Stimulated activated CD4-positive, alpha-beta T cell treated with anti-CD3 and anti-CD28 coated beads, Interleukin-12 subunit alpha, Interleukin-12 subunit beta, amount 100 ng/mL, for 48 hours (primary cell): ENCODE measurements at places on chromosomes 2 and 18.

DNA sequence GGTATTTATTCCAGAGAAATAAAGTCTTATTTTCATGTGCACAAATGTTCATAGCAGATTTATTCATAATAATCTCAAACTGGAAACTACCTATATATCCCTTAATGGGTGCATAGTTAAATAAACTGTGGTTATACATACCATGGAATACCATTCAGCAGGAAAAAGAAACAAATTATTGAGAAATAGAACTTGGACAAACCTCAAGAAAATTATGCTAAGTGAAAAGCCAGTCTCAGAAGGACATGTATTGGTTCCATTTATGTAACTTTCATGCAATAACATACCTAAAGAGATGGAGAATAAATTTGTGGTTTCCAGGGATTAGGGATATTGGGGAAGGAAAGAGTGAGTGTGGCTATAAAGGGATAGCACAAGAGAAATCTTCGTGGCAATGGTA, 452.6 kb downstream of the SETBP1 start:
- DNase-seq = no peak

DNA sequence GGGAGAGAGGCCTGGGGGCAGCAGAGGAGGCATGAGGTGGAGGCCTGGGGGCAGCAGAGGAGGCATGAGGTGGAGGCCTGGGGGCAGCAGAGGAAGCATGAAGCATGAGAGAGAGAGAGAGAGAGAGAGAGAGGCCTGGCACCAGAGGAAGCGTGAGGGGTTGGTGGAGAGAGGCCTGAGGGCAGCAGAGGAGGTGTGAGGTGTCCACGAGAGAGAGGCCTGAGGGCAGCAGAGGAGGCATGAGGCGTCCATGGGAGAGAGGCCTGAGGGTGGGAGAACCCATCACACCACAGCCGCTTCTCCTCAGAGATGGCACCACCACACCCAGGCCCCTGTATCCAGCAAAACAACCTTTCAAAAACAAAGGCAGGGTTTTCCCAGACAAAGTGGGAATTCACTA, 55.7 kb upstream of the KCNG2 start:
- no peak for DNase-seq

- DNase-seq = no peak
Measured at GRCh38 chr2:203876328-203876727, 8.8 kb downstream of the CTLA4 start.

GRCh38 chr2:231923951-231924888, 2.0 kb downstream of the NPPC start:
- no peak for DNase-seq

- no peak for DNase-seq
Measured at GRCh38 chr18:46035696-46036680, 36.1 kb downstream of the PSTPIP2 start.

GRCh38 chr18:31683106-31683505, 1.3 kb downstream of the B4GALT6 start:
- DNase-seq = no peak

DNA sequence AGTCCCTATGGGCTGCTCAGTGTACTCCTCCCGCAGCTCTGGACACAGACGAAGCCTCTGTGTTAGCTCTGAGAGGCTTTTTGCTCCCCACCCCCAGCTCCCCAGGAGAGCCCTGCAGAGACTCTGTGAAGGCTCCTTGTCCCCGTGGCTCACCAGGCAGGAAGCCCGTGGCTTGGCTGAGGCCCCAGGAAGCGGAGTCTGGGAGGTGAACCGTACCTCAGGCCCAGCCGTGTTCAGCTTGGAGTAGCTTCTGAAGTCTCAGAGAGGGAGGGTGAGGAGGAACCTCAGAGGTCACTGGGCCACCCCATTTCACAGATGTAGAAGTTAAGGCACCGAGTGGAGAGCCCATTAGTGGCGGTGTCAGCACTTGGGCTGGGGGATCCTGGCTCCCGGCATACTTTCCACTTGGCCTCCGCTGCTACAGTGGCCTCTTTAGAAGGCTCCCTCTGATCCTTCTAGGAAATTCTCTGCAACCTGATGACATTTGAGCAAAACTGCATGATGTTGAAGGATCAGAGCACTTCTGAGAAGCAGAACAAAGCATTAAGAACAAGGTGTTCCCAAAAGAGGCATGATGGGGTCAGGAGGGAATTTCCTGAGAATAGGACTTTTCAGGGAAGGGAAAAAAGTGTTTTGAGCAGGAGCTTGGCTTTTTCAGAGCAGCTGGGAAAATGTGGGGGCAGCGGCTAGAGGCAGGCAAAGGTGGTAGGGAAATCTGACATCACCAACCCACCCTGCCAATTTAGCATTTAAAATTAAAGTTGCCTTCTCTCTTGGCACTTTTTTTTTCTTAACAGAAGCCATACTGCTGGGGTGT, 79.1 kb downstream of the MCFD2 start:
- no peak for DNase-seq

DNA sequence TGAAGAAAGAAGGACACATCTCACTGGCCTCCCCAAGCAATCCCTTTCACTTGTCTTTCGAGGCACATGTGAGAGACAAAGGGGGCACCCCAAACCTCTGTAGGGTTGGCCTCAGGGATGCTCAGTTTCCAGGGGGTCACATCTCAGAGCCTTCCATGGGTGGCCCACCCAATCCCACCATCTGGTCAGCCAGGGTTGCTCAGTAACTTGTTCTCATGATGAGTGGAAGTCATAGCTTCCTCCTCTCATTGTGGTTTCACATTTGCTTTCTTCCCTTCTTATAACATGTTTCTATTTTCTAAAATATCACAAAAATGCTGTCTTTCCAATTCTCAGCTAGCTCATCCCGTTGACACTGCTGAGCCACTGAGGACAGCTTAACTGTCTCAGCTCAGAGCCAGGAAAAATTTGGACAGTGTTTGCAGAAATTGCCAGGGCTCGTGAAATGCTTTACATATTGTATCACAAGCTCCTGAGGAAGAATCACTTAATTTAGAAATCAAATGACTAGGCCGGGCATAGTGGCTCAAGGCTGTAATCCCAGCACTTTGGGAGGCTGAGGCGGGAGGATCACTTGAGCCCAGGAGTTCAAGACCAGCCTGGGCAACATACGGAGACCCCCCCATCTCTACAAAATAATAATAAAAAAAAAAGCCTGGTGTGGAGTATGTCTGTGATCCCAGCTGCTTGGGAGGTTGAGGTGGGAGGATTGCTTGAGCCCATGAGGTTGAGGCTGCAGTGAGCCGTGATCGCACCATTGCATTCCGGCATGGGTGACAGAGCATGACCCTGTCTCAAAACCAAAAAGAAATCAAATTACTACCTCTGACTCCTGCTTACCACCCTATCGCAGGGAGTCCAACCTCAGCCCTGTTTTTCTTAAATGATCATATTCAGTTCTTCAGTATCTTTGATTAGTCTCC, 129.3 kb downstream of the PRKCE start:
- no peak for DNase-seq

GRCh38 chr18:23737578-23737977, 48.3 kb downstream of the LAMA3 start:
- DNase-seq = no peak

- no peak for DNase-seq
Measured at GRCh38 chr18:27556741-27557140, 371.6 kb upstream of the CHST9 start.
